ENCODE measurements at places on chromosomes 1 and 21.

DNA sequence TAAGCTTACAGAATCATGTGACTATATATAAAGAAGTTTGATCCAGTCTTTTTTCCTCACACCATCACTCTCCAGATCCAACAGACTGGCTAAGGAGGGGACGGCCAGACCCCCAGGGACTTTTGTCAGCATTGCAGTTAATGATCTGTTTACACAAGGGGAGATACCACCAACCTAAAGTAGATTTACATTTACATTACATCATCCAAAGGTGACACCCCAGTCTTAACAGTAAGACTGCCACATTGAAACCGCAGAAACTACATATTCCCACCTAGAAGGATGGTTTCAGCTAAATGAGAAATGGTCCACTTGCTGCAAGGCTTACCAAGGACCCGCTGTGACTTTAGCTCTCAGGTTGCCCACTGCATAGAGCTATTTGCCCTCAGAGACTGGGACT lies 3.4 kb downstream of the RCAN1 start:
- DNase-seq, result no peak

GRCh38 chr1:117061986-117062415 lies 1.9 kb downstream of the TTF2 start:
- no peak for DNase-seq

GRCh38 chr1:119686661-119687060 lies 25.1 kb upstream of the PHGDH start:
- DNase-seq, result no peak

DNA sequence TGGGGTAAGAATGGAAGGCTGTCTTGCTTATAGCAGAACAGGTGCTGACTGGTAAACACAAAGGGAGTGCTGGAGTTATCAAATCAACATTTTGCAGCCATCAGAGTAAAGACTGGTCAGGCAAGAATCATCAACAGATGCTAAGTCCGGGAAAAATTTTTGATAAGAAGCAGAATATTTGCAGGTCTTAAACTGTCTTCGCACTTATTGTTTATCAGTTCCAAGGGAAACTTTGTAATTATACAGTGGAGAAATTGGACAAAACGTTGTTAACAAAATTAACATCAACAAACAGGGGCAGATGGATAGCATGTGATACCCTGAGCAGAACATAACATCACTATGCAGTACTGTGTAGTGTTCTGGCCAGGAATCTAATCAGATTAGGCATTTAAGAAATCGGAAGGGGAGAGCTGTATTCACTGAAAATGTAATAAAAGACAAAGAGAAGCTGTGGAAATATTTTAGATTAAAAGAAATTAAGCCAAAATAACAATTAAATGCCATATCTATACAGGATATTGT lies 127.1 kb downstream of the DAB1 start:
- DNase-seq, result no peak

DNA sequence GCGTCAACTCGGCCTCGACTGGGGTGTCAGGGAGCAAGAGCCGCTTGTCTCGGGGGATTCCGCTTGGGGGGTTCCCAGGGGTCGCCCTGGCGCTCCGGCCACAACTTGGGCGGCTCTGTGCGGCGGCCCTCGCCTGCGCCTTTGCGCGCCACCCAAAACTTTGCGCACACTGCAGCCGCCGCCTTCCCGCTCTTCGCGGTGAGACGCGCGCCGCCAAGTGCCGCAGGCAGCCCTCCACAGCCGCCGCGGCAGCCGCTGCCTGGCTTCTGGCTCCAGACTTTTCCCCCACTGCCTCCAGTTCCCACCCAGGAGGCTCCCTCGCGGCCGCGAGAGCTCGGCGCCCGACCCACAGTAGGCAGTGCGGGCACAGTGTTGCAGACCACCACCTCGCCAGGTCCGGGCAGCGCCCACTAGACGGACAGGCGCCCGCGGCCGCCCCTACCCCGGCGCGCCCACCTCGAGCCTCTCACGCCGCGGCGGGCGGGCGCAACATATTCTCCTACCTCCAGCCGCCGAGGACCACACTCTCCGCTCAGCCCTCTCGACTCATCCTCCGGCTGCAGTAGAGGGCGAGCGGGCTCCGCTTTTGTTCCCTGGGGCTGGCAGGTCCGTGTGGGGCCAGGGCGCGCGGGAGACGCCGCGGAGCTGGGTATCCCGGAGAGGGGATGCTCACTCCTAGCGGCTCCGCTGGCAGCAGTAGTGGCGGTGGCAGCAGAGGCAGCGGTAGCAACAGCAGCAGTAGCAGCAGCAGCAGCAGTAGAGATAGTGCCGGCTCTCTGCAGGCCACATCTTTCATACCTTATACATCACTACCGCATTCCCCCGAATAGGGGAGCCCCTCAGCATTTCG lies 296.6 kb downstream of the OMA1 start:
- peak; percentile 32 for DNase-seq

DNA sequence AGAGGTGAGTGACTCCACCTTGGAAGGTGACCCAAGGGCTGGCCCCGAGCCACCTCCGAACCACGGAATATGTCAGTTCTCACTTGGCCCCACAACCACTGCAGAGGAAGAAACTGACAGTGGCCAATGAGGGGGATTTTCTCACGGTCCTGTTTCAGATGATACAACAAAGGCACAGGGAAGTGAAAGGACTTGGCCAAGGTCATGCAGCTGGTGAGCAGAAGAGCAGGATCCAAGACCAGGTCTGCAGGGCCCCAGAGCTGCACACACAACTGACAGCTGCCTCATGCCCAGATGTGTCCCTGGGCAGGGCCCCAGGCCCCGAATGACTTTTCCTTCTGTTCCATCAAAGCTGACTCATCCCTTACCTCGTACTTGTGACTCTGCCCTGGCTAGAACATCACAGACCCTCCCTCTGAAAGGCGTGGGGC lies 25.8 kb upstream of the EVA1B start:
- no peak for DNase-seq
